ENCODE measurements at places on chromosomes 13 and 19.

- DNase-seq = no peak
These were observed 547.0 kb upstream of the SLITRK5 start for GRCh38 chr13:87123987-87124784.

DNA sequence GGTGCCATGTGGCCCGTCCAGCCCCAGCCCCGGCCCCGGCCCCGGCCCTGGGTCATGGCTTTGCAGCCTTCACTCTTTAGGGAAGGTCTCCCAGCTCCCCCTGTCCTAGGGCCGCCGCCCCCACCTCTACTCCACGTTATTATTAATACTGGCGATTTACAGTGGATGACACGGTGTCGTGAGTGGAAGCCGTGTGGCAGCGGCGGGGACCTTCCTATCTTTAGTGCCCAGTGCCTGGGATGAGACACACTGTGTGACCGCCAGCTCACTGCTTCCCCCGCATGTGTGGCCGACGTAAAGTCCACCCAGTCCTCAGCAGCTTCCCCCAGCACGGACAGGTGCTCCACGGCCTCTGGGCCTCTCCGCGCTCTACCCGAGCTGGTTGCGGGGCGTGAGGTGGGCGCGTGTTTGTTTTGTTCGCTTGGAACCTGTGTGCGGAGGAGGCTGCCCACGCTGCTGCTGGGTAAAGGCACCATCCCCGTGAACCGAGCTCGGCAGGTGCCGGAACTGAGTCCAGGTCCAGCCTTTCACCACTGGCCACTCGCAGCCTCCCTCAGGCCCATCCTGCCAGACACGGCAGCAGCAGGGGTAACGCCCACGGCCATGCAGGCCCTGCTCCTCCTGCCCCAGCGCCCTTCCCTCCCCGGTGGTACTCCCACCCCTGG is 70.9 kb upstream of the MCF2L start:
- peak; percentile 17 for DNase-seq

GRCh38 chr19:30549151-30549550 is 177.0 kb downstream of the ZNF536 start:
- DNase-seq = no peak

DNA sequence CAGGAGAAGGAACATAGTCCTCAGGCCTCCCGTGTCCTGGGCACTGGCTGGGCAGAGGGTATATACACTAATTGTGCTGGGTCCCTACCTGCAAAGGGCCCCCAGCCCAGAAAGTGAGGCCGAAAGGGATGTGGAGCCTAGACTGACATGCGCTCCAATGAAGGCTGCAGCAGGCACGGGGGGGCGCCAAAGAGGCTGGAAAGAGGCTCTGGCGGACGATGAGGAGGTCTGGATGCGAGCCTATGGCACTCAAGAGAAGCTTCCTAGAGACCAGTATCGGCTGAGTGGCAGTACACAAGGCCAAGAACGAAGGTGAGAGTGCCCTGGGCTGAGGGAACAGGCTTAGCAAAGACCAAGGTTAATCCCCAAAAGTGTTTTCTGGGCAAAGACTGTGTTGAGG is 16.6 kb downstream of the VRK3 start:
- DNase-seq = peak; percentile 54

DNA sequence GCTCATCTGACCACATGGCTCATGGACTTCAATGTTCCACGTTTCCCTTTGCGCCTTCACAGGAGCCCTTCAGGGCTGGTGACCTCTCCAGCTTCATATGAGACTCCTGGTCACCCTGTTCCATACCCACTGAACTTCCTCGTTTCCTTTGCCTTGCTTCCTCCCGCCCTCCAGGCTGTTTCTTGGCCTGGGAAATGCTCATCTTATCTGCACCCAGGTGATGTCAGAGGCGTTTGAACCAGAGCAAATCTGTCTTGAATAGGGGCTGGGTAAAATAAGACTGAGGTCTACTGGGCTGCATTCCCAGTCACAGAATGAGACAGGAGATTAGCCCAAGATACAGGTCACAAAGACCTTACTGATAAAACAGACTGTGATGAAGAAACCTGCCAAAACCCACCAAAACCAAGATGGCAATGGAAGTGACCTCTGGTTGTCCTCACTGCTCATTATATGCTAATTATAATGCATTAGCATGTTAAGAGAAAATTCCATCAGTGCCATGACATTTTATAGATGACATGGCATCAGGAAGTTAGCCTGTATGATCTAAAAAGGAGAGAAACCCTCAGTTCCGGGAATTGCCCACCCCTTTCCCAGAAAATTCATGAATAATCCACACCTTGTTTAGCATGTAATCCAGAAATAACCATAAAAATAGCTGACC is 102.7 kb downstream of the DCLK1 start:
- no peak for DNase-seq

- DNase-seq = no peak
These were observed 24.2 kb downstream of the VRK3 start for GRCh38 chr19:50000841-50001557.

DNA sequence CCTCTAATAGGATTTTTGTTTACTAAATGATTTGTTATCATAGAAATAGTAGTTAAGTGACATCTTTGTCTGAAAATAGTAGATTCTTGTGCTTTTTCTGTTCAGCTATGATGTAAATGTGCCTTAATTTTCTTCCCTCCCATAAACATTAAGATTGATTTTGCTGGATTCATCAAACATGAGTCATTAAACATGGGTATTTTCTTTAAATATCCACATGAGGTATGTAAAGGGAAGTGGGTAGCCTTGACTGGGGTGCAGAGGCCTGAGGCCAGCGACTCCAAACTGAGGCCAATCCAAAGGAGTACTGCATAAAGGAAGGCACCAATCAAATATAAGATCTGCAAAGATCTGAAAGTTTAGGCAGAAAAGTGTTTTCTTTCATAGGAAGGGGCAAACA is 3.7 kb downstream of the ZNF136 start:
- no peak for DNase-seq

DNA sequence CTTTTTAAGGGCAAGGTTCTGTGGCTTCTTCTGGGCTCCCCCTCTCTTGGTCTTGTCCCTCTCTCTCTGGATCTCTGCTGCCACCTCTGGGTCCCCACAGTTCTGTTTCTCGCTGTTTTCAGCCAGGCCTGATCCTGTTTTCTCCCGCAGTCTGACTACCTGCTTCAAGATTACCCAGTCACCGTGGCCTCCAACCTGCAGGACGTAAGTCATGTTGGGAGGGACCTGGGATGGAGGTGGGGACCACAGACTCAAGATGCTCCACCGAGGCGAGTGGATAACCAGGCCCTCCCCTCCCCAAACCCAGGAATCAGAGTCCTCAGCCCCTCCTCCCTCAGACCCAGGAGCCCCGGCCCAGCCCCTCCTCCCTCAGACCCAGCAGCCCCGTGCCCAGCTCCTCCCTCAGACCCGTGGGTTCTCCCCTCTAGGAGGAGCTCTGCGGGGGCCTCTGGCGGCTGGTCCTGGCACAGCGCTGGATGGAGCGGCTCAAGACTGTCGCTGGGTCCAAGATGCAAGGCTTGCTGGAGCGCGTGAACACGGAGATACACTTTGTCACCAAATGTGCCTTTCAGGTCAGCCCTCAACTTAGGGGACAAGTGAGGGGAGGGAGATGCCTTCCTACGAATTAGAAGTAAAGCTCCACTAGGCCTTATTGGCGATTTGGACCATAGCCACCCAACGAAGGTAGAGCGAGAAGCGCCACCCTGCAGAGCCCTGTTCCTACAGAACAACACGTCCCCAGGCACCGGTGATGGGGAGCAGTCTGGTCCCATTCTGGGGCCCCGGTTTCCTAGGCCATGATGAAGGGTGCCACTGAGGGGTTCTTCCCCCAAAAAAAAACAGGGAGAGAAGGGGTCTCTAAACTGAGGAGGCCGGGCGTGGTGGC is 2.2 kb downstream of the FLT3LG start:
- no peak for DNase-seq

GRCh38 chr13:75480671-75481175 is 1.2 kb downstream of the TBC1D4 start:
- peak; percentile 79 for DNase-seq

DNA sequence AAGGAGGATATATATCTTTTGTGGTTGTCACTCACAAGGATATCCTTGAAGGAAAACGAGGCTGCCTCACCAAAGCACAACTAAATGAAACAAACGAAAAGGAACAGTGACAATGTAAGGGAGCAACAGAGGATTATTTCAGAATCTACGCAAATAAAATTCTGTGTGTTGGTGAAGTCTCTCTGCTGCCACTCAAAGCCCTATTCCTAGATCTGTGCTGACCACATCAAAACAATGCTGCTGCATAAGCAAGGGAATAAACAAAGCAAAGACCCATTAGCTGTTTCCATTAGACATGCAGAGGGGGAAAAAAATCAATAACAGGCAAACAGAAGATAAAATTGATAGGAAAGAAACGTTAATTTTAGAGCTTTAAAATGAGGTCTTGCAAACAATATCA is 204.4 kb downstream of the MZT1 start:
- no peak for DNase-seq

DNA sequence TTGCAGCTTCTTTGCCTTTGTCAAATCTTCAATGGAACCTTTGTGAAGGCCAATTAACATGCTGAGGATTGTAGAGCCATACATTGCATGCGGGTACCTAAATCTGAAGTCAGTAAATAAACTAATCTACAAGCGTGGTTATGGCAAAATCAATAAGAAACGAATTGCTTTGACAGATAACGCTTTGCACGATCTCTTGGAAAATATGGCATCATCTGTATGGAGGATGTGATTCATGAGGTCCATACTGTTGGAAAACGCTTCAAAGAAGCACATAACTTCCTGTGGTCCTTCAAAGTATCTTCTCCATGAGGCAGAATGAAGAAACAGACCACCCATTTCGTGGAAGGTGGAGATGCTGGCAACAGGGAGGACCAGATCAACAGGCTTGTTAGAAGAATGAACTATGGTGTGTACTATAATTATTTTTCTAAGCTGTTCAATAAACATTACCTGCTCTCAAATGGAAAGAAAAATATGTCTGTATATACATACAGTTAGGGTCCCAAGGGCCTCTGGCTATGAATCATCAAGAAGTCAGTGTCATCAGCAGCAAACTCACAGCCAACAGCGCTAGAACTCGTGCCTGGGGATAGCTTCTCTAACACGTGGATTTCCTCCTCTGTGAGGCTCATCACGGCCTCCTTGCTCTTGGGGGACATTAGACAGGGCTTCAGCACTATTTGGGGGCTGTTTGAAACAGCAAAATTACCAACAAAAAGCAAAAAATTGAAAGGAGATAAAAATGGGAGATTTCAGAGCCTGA is 2.9 kb upstream of the CD70 start:
- no peak for DNase-seq

DNA sequence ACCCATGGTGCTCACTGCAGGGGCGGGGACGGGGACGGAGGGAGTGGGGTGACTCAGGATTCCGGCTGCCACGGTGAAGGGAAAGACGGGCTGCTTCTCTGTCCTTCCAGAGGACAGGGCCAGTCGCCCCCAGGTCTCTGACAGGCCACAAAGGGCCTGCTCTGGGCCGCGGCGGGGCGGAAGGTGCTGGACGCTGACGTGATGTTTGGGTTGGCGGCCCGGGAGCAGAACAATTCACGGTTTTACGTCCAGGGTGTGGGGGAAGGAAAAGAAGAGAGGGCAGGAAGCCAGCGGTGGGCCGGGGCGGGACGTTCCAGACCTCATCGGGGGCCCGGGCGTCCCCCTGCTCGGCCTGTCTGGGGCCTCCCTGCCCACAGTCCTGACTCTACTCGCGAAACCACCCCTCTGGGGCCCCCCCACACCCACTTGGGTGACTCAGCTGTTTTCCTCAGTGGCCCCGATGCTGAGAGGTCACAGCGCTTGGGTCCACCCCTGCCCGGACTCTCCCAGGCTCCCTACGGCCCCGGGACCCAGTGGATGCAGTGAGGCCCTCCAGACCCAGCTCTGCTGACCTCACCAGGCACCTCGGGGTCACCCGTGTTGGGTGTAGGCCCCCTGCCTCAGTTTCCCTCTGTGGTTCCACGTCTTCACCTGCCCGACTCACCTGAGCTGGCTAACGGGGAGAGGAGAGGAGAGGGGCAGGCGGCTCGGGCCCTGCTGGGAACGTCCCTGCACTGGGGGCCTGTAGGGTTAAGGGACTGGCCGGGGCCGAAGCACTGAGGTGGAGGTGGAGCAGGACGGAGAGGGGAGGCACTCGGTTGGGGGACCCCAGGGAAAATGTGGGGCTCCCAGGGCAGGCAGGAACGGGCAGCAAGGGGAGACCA is 29.2 kb downstream of the PIP5K1C start:
- peak; percentile 49 for DNase-seq

DNA sequence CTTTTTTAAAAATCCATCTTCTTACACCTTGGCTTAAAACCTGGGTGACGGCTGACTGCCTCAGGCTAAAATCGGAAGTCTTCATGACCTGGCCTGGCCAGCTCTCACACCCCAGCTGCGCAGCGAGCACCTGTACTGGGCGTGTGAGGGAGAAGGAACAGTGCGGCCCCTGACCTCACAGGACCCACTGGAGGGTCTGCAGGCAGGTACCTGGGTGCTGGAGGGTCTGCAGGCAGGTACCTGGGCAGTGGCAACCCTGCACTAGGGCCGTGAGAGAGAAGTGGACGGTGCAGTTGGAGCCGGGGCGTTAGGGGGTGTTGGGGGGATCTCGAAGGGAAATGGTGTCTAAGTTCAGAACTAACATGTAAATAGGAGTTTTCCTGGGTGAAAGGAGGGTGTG is 144.3 kb downstream of the STK24 start:
- no peak for DNase-seq

- DNase-seq = no peak
These were observed 276.8 kb downstream of the KCNRG start for GRCh38 chr13:50292081-50292480.

DNA sequence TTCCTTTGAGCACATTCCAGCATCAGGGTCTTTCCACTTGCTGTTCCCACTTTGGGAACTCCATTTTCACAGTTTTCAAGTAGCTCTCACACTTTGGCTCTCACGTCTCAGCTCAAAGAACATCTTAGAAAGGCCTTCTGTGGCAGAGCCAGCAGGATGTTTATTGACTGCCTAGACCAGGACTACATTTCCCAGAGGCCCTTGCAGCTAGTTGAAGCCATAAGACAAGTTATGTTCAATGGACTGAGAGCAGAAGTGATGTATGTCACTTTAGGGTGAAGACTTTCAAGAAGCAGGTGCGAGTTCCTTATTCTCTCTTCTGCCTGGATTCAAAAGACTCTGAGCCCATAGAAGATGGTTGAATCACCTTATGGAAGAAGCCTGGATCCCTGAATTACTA is 4.3 kb upstream of the HAUS5 start:
- DNase-seq = no peak

- no peak for DNase-seq
These were observed 399.6 kb downstream of the DCT start for GRCh38 chr13:94079876-94080275.

GRCh38 chr13:26882731-26883130 is 122.1 kb upstream of the GPR12 start:
- DNase-seq = no peak

GRCh38 chr13:98761126-98761985 is 8.9 kb upstream of the SLC15A1 start:
- no peak for DNase-seq

- DNase-seq = no peak
These were observed 4.6 kb downstream of the FBXO17 start for GRCh38 chr19:38970664-38971532.

- peak; percentile 32 for DNase-seq
These were observed 33.5 kb upstream of the SPRY2 start for GRCh38 chr13:80374444-80374843.

- peak; percentile 46 for DNase-seq
These were observed 20.1 kb downstream of the DEDD2 start for GRCh38 chr19:42197375-42197817.

Data from left colon (tissue), 2 donors.